ENCODE measurements at places on chromosomes 11 and 22. TPM values are rescaled to one million over a fixed set of nuclear protein-coding genes. Genes with fewer than 3 reads are reported as not detected.

MYRF gene
- 1.5 TPM for polyA plus RNA-seq

NCAM1 gene
- polyA plus RNA-seq = 183 TPM

CACNA1I gene
- 1.1 TPM for polyA plus RNA-seq

GVQW3 gene
- 5.0 TPM for polyA plus RNA-seq

MS4A3 gene
- 1.1 TPM for polyA plus RNA-seq

KIAA1671 gene
- 43.3 TPM for polyA plus RNA-seq

NCF4 gene
- 4.5 TPM for polyA plus RNA-seq

ZP1 gene
- polyA plus RNA-seq = 0.36 TPM

MRGPRE gene
- not detected for polyA plus RNA-seq

NOX4 gene
- polyA plus RNA-seq = 2.9 TPM

SSH3 gene
- polyA plus RNA-seq = 20.5 TPM

SCUBE2 gene
- 25.0 TPM for polyA plus RNA-seq

Measured in hindlimb muscle (tissue), 1 donor.